ENCODE measurements at places on chromosomes 2 and 18.

GRCh38 chr2:33160191-33160590, 213.4 kb downstream of the LTBP1 start:
- no peak for DNase-seq

DNA sequence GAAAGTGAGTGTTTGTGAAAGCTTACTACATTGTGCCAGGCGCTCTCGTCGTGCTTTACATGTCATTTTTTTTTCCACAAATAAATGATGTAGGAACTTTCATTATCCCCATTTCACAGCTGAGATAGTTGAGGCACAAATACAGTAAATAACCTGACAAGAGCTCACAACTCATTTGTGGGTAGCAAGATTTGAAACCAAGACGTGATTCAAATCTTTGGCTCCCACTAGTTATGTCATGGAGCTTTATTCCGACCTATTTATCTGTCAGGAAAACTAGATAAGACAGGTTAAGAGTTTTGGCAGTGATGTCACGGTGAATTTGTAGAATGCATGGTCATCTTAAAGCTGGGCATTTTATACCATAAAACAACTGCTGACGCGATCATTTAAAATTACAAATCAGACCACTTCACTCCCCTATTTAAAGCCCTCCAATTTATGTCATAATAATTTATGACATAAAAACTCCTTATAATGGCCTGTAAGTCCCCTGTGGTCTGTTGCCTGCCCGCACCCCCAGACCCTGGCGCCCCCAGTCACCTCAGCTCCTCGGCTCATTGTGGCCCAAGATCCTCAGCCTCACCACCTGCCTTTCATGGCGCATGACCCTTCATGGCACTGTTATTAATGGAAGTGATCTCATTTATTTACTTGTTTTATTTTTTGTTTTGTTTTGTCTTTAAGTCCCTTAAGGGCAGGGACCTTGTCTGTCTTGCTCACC, 678 bp upstream of the ZNF24 start:
- DNase-seq, result no peak

GRCh38 chr2:197072533-197072932, 146.0 kb upstream of the PGAP1 start:
- DNase-seq, result no peak

- DNase-seq, result no peak
Observed at GRCh38 chr2:209424199-209424701, 403 bp downstream of the MAP2 start.

- no peak for DNase-seq
Observed at GRCh38 chr18:49319590-49319989, 140.9 kb downstream of the DYM start.

DNA sequence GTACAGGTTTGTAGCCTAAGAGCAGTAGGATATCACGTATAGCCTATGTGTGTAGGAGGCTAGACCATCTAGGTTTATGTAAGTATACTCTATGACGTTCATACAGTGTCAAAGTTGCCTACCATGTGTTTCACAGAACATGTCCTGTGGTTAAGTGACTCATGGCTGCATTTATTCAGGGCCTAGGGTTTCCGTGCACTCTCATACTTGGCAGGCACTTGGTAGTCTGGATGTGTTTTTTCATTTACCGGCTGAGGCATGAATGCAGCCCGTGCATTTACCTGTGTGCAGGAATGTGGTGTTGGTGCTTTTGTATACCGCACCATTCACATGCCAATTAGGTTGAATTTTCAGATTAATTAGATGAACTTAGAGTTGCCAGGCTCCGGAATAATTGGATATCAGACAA, 43.4 kb downstream of the MYL12B start:
- DNase-seq, result no peak

- DNase-seq, result no peak
Observed at GRCh38 chr2:45825001-45825651, 173.7 kb downstream of the PRKCE start.

GRCh38 chr2:103464831-103465230, 703.0 kb downstream of the TMEM182 start:
- DNase-seq, result no peak

DNA sequence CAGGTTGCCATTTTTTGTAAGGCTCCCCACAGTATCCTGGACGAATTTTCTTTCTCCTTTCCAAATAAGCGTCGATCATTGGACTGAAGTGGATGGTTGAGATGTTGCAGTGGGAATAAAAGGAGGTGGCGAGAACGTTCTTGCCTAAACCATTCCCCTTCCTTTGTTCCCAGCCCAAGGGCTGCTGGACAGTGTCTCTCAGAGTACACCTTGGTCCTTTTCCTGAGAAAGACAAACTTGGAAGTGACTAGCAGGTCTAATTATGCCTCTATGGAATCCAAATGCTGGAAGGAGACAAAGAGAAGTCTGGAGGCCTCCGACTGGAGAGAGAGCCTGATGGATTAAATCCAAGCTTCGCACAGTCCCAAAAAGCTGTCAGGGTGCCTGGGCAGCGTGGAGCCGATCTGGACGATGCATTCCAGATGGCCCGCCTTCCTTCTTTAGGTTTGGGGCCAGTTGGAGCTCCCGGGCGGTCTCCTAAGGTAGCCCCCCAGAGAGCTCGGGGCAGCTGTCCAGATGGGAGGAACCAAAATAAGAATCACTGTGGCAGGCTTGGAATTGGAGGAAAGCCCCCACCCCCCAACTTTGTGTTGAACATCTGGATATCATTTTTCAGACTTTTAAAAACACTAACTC, 186.8 kb downstream of the TMEM247 start:
- no peak for DNase-seq

Data from activated CD4-positive, alpha-beta T cell treated with anti-CD3 and anti-CD28 coated beads for 1 hour (primary cell).